ENCODE measurements at places on chromosomes 7 and 10.

DNA sequence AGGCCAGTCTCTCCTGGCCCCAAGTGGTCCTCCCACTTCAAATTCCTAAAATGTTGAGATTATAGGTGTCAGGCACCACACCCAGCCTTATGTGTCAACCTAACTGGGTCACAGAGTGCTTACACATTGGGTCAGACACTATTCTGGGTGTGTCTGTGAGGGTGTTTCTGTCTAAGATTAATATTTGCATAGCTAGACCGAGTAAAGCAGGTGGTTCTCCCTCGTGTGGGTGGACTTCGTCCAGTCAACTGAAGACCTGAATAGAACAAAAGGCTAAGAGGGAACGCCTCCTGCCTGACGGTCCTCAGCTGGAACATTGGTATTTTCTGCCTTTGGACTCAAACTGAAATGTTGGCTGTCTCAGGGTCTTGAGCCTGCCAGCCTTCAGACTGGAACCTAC lies 11.5 kb downstream of the PPIF start:
- DNase-seq = no peak

GRCh38 chr7:150450491-150451001 lies at the start of gene GIMAP8:
Gene GIMAP8, plus strand, starts transcription at chr7:150450630. Its CDS starts 16,069 bp downstream, at chr7:150466699.
- DNase-seq = no peak

GRCh38 chr7:56007891-56008290 lies 43.4 kb downstream of the PSPH start:
- no peak for DNase-seq

- no peak for DNase-seq
These were observed 260.2 kb upstream of the BMPER start for GRCh38 chr7:33645104-33645503.

DNA sequence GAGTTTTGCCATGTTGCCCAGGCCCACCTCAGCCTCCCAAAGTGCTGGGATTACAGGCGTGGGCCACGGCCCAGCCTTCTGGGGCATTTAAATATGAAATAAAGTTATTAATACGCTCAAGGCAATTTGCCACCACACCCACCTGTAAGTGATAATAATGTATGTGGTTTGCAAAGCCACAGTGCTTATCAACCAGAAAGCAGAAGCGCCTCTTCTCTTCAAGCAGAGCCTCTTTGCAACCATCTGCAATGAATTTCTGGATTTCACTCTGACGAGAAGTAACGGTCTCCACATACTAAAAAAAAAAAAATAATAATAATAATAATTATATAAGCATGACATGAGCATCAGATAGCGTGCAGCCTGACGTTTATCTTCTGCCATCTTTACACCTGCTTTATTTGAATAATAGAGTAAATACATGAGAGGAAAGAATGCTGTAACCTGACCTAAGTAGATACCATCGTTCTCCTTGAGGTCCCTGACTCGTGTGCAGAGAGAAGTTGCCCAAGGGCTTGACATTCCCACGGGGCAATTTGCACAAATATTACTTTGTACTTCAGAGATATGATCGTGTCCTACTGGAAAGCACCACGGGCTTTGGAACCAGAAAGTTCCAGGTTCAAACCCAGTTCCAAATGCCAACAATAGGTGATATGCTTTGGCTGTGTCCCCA lies 34.0 kb downstream of the BRI3 start:
- no peak for DNase-seq

GRCh38 chr7:121313793-121314676 lies 14.8 kb upstream of the WNT16 start:
- peak; percentile 100 for DNase-seq

GRCh38 chr7:602341-603141 lies 82.9 kb upstream of the PDGFA start:
- DNase-seq = no peak

DNA sequence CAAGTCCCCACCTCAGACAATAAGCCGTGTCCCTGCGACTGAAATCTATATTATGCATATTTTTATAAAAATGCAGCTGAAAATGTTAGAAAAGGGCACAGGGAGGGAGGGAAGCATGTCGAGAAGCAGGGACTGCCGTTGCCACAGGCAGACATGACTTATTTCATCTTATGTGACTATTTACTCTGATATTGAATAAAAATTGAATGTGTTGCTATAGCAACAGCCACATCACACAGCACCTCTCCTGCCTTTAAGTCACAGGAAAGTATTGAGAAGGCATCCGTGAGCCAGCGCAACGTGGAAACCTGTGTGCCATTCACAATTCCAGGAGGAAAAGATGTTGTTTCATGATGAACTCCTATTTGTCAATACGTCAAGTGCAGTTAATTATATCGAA lies 549.5 kb downstream of the DNAJB6 start:
- DNase-seq = no peak

DNA sequence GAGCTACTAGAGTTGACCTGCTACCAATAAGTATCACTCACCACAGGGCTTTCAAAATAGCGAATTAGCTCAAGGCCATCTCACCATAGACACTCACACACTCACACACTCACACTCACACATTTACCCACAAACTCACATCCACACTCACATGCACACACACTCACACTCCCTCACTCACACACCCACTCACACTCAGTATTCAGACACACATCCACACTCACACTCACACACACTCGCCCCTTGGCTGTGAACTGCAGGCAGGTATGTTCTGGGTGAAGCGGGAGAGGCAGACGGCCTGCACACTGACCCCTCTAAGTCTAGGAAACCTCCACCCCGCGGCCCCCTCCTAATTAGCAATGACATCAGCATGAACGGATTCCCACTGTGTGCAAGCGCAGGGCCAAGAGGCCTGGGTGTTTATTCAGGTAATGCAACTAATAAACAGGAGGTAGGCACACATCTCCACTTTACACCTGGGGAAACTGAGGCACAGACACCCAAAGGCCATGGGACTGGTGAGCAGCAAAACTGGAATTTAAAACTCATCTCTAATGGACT lies 94.6 kb downstream of the ADARB2 start:
- DNase-seq = no peak

Data from DMS79 treated with DMSO at 0.1 percent for 48 hours (cell line).